ENCODE measurements at places on chromosomes 3 and 15.

DNA sequence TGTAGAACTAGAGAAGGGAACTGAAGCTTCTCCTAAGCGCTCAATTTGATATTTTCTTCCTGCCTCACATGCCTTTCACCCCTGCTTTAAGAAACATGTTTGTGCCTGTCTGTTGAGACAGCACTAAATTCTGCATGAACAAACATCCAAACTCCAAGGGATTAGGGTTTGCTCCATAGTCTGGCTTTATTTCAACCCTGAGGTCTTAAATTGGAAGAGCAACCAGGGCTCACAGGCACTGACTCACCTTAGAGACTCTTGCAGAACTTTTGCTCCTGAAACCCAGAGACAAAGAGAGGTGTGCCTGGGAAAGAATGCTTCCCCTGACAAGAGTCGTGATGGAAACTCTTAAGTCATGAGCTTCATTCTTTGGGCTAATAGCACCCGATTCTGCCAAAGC lies 393.9 kb upstream of the MCTP2 start:
- no peak for DNase-seq

GRCh38 chr3:192514754-192515663 lies 212.3 kb downstream of the FGF12 start:
- no peak for DNase-seq

DNA sequence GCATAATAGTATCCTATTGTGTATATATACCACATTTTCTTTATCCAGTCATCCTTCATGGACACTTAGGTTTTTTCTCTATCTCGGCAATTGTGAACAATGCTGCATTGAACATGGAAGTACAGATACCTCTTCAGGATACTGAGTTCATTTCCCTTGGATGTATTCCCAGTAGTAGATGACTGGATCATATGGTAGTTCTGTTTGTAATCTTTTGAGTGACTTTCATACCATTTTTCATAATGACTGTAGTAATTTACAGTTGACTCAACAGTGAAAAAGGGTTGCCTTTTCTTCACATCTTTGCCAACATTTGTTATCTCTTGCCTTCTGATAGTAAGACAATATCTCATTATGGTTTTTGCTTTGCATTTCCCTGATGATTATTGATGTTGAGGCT lies 21.8 kb downstream of the MYH15 start:
- no peak for DNase-seq

GRCh38 chr3:30474371-30474770 lies 132.0 kb upstream of the TGFBR2 start:
- no peak for DNase-seq

- no peak for DNase-seq
Observed at GRCh38 chr3:117656391-117656790, 946.8 kb downstream of the TUSC7 start.

DNA sequence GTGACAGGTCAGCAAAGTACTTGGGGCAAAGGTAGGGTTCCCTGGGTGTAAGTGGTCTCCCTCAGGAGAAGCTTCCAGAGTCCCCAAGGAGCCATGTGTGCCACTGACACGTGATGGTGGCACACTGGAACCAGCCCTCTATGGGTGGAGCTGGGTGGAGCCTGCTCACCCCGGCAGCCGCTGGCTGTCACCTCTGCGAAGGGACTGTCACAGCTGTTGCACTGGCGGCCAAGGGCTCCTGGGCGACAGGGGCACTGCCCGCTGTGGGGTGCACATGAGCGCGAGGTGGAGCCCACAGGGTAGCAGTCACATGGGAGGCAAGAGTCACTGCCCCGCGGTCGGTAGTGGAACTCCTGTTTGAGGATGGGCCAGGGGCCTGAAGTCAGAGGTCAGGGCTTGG lies 12.0 kb downstream of the CELSR3 start:
- DNase-seq: no peak

DNA sequence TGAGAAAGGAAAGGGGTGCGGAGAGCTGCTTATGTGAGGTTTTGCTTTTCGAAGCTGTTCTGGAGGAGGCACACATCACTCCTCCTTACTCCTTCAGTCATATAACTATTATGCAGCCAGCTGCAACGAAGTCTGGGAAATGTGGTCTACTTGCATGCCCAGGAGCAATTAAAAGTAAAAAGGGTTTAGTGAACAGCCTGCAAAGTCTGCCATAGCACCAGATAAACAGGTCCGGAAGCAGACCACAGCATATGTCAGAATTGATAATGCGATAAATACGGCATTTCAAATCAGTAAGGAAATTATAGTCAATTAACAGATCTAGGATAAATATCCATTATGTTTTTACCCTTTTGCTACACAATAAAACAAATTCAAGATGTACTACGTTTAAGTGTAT lies 99.5 kb downstream of the POLR2M start:
- no peak for DNase-seq

- DNase-seq: peak; percentile 85
Observed at GRCh38 chr3:187139126-187139894, at the start of gene RPL39L. Gene RPL39L, minus strand, starts transcription at chr3:187139496. Its CDS starts 18,196 bp downstream, at chr3:187121300.

DNA sequence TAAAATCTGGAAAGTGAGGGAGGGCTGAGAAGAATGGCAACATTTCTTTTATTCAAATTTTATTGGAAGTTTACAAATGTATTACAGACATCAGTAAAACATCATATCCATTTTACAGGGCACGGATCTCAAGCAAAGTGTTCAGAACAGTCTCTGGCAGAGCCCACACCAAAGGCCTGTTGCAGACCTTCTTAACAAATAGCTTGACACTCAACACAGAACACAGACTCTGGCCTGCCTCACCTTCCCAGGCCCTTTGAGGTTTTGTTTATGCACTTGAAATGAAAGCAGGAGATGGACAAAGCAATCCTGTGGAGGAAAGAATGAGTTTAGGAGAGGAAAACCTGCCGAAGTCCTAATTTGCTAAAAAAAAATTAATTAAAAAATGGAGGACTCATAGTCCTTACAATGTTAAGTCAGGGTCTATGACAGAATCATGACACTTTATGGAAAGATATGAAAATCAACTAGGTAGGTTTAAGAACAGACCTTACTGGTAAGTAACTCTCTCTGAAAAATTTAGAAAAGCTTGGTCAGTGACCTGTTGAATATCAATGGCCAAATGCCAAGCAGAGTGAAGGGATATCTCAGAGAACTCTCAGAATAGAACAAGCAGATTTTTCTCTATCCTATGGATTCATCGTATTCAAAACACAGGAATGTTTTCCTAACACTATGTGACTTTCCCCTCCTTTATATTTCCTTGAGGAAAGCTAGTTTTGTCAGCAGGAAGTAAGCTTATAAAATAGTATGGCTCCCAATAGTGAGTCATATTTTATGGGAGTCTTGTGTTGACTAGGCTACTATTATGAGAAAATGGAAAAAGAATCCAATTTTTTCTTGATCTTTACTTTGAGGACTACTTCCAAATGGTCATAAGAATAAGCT lies 70.8 kb upstream of the PSMD6 start:
- DNase-seq: no peak

DNA sequence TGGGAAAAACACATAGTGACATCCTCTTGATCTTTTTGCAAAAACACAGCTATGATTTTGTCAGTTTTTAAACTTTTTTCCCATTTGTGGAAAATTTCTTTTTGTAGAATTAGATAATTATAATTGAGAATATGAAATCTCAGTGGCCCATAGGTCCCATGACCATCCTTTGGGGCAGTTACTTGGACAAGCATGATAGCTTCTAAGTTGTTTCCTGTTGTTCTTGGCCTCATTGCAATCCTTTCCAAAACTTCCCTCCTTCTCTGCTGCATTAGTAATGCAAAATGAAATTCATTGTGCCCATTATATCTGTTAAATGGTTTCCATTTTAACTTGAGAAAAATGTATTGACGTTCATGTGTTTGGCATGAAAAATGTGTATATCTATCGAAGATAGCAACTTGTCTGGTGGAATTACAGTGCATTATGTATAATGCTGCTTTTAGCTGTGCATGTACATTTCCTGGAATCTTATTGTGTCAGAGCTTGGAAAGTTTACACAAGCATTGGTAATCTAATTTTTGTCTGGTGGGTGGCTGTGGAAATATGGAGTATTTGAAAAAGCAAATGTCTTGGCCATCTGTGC lies 70.0 kb downstream of the MDFIC2 start:
- no peak for DNase-seq

DNA sequence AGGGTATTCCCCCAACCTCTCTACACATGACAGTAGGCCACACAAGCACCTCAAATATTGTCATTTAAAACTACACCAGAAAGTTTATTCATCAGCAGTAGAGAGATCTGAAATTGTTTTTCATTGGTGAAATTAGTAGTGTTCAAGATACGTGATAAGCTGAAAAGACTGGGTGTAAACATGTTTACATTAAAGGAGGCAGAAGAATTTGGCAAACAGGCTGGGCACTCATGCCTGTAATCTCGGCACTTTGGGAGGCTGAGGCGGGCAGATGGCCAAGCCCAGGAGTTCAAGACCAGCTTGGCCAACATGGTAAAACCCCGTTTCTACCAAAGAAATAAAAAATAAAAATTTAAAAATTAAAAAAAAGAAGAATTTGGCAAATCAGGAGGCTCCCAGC lies 255.6 kb downstream of the FOXP1 start:
- no peak for DNase-seq

DNA sequence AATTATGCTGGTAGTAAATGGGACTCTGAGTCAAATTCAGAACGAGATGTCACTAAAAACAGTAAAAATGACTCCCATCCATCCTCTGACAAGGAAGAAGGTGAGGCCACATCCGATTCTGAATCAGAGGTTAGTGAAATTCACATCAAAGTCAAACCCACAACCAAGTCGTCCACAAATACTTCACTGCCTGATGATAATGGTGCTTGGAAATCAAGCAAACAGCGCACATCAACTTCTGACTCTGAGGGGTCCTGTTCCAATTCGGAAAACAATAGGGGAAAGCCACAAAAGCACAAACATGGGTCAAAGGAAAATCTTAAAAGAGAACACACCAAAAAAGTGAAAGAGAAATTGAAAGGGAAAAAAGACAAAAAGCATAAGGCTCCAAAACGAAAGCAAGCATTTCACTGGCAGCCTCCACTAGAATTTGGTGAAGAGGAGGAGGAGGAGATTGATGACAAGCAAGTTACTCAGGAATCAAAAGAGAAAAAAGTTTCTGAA lies 15.1 kb upstream of the ZBTB47 start:
- DNase-seq: no peak

- no peak for DNase-seq
Observed at GRCh38 chr3:128725547-128726022, 398 bp upstream of the RAB7A start.

All from erythroblast (primary cell).